ENCODE measurements at places on chromosomes 1 and 21.

DNA sequence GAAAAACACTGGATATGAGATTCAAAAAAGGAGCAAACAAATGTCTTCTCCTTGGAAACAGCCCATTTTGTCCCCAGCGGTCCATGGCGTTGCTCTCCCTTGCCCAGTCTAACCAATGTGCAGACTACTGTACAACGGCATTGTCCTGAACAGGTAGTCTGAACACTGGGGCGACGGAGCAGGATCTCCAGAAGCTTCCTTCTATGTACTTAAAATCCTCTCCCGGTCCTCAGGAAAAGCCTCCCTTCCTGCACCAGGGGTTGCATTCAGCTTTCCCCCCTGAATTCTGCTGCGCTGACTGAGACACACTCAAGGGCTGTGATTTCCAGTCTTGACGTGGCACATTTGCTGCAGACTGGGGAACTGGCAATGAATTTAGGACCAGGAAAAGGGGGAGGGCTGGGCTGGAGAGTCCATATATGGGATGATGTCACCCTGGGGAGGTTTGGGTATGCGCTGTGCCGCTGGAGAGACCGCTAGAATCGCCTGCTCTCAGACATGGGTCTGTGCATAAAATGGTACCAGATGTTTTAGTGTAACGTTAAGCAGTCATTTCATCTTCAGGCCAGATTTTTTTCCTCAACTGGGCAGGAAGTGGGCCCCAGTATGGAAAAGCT, 275.9 kb upstream of the C1orf105 start:
- no peak for DNase-seq

GRCh38 chr21:45479691-45480675, 62.3 kb downstream of the SLC19A1 start:
- DNase-seq = no peak

DNA sequence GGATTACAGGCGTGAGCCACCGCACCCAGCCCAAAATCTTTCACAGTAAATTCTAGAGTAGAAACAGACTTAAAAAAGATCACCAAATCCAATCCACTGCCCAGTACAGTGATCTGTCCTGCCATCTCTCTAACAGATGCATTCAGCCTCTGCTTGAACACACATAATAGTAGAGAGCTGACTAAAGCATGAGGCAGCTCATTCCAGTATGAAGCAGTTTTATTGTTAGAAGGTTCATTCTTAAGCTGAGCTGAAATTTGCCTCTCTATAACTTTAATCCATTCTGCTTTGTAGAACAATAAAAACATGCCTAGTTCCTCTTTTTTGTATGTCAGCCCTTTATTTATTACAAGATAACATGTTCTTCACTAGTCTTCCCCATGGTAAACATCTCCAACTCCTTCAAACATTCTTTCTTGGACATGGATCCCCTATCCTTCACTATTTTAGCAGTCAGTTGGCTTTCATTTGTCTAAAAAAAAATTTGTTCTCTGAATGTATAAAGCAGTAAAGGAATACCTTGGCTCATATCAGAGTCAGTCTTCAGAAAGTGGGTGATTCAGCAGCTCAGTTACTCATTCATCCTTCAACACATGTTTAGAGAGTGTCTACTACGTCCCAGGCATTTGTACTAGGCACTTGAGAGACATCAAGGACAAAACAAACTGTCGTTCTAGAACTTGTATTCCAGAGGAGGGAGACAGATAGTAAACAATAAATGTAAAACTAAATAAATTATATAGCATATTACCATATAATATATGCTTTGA, 10.7 kb upstream of the PTBP2 start:
- DNase-seq = no peak

DNA sequence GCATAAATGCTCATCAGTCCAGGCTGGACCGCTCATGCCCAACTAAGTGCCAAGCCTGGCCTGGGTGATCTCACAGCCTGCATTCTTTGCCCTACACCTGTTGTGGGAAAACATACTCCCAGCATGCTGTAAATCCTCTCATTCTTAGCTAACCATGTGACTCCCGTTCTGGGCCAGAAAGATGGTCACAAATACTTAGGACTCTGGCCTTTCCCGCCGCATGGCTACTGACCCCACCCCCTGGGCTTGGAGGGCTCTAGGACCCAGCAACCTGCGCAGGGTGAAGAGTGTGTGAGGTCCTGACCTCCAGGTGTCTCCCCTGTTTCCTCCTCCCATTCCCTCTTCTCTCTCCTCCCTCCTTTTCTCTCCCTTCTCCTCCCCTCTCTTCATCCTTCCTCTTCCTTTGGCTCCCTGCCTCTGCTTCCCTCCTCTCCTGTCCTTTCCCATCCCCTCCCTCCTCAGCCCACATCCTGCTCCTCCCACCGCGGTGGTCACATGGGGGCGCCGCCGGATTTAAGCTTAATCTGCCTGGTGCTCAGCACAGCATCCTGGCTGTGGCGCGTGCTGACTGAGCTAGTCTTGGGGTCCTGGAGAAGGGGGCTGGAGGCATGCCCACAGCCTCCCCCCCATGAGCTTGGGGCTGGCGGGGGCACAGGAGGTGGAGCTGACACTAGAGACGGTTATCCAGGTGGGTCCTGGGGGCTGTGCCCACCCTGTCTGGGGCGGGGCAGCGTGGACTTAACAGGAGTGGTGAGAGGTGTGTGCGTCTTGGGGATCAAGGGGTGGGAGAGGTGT, at the start of gene CROCC:
Gene CROCC, plus strand, starts transcription at position 541 of the 795 bp plus-strand sequence. Its CDS starts 88 bp downstream, at position 629.
- DNase-seq = no peak

DNA sequence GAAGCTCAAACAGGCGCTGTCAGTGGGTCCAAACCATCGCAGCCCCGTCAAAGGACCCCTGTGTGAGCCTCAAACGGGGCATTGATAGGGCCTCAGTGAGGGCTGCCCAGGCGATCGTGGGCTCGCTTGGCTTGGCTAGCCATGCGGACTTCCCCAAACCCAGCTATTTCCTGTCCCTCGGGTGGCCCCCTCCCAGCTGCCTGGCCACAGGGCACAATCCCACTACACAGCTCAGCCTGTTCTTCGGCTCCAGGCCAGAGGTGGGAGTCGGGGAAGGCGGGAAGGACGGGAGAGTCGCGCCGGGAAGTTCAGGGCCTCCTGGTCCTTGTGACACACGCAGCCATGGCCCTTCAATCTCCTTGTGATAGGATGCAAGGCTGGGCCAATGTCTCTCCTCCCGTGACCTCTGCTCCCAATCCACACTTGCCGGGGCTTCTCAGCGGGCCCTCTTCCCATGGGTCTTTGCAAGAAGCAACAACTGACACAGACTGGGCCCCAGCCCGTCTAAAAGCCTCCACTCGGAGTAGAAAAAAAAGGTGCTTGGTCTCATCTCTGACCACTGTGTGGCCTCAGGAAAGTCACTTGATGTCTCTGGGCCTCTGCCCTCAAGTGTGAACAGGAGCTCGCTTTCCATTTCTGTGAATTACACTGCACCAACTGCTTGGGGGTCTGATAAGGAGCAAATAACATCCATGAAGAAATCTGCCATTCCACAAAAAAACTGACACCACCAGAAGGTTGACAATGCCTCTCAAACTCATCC, 7.1 kb upstream of the MATN1 start:
- DNase-seq = no peak

- no peak for DNase-seq
Observed at GRCh38 chr1:9018333-9018732, 7.9 kb downstream of the SLC2A7 start.

All from NCI-H1694 (cell line).